ENCODE measurements at places on chromosomes 12 and 14. TPM values are rescaled to one million over a fixed set of nuclear protein-coding genes. Genes with fewer than 3 reads are reported as not detected.

SLC4A8 gene
- 2.6 TPM for total RNA-seq

IGF1 gene
- total RNA-seq, result 12.0 TPM

SCNN1A gene
- 52.7 TPM for total RNA-seq

EML5 gene
- total RNA-seq, result 1.7 TPM

SLC22A17 gene
- 64.3 TPM for total RNA-seq

TMEM117 gene
- 12.0 TPM for total RNA-seq

KCNA1 gene
- 0.03 TPM for total RNA-seq

Data from mucosa of gallbladder (tissue), 1 donor.